Activated CD8-positive, alpha-beta memory T cell treated with anti-CD3 and anti-CD28 coated beads for 36 hours (primary cell): ENCODE measurements at places on chromosomes 2 and 18. TPM values are rescaled to one million over a fixed set of nuclear protein-coding genes. Genes with fewer than 3 reads are reported as not detected.

Gene SANBR
- 2.5 TPM for total RNA-seq

Gene RANBP2
- 79.3 TPM for total RNA-seq

Gene FBXO41
- 39.4 TPM for total RNA-seq

Gene IER3IP1
- total RNA-seq = 14.7 TPM

Gene CXCR1
- total RNA-seq = not detected

Gene EFR3B
- total RNA-seq = 0.25 TPM

Gene PCARE
- total RNA-seq = not detected

Gene CEBPZ
- total RNA-seq = 105 TPM

Gene CHRNG
- total RNA-seq = not detected

Gene GRB14
- not detected for total RNA-seq

Gene SCN9A
- total RNA-seq = not detected

Gene SOS1
- 68.7 TPM for total RNA-seq

Gene SH2D6
- total RNA-seq = 0.36 TPM

Gene RNF103
- 11.6 TPM for total RNA-seq

Gene LYG1
- total RNA-seq = 0.78 TPM

Gene GALNT3
- 3.0 TPM for total RNA-seq

Gene TFPI
- total RNA-seq = not detected

Gene PRKAG3
- not detected for total RNA-seq

Gene ABCB11
- not detected for total RNA-seq

Gene SH3RF3
- 0.44 TPM for total RNA-seq

Gene KIF5C
- total RNA-seq = 25.4 TPM

Gene NGEF
- total RNA-seq = 0.13 TPM

Gene UGT1A10
- not detected for total RNA-seq

Gene WNT10A
- total RNA-seq = 0.80 TPM

Gene POTEE
- total RNA-seq = 0.29 TPM

Gene DSG4
- not detected for total RNA-seq

Gene YES1
- total RNA-seq = 27.4 TPM

Gene FAM161A
- total RNA-seq = 8.3 TPM

Gene HADHB
- 75.6 TPM for total RNA-seq

Gene ADAM23
- 0.21 TPM for total RNA-seq

Gene GKN1
- not detected for total RNA-seq

Gene CROCC2
- total RNA-seq = not detected

Gene GREB1
- total RNA-seq = 0.86 TPM

Gene MOGAT1
- total RNA-seq = not detected

Gene C2orf72
- 0.50 TPM for total RNA-seq

Gene TGFA
- total RNA-seq = 0.13 TPM

Gene SIX3
- total RNA-seq = 0.08 TPM

Gene LIMS2
- total RNA-seq = 7.6 TPM

Gene DCAF17
- 18.9 TPM for total RNA-seq

Gene CFAP65
- total RNA-seq = not detected

Gene POTEF
- total RNA-seq = not detected

Gene SMYD5
- total RNA-seq = 44.9 TPM

Gene RAX
- not detected for total RNA-seq
